ENCODE measurements at places on chromosomes 6 and 20.

DNA sequence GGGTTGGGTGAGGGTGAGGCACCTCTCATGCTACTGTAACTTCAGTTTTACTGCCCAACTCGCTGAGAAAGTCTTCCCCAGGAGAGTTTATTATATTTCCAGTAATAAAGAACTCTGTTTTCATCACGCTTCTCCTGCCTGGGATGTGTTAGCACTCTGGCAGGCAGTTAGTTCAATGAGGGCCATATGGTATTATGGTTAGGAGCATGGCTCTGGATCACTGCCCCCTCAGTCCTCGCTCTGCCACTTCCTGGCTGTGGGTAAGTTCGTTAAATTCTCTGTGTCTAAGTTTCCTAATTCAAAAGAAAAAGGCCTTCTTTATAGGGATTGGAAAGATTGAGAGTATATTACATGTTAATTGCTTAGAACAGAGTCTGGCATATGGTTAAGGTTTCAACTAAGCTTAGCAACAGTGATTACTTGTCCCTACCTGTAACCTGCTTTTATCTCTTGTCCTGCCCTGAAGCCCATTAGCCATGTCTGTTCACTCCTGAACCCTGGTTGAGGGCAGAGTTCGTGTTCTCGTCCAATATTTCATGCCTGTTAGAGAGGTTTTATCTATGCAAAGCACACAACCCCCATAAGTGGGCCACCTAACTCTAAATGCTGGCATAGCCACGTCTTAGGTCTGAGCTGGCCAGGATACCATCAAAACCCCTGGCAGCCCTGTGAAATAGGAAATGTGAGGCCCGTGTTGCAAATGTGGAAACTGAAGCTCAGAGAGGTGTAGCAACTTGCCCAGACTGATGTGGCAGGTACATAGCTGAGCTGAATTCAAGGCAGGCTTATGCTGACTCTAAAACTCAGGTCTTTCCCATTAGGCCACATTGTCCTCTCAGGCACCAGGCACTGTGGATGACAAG lies 342.5 kb upstream of the JARID2 start:
- no peak for DNase-seq

DNA sequence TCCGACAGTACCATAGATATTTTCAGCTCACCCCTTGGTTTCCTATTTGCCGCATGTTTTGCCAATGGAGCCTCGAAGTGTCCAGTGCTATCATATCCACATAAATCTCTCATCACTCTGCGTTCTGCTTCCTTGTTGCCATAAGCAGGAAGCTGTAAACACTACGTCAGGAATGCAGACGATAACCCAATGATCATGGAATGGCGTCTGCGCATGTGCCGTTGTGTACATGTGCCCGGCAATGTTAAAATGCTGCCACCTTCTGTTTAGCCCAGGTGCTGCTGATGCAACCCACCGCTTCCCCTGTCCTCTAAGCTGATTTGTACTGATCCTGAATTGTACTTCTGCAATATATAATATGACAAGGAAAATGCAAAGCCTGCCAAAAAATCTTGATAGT lies 607.5 kb downstream of the HDGFL1 start:
- DNase-seq = no peak

- DNase-seq = peak; percentile 60
These were observed 7.5 kb downstream of the JARID2 start for GRCh38 chr6:15253203-15254022.

DNA sequence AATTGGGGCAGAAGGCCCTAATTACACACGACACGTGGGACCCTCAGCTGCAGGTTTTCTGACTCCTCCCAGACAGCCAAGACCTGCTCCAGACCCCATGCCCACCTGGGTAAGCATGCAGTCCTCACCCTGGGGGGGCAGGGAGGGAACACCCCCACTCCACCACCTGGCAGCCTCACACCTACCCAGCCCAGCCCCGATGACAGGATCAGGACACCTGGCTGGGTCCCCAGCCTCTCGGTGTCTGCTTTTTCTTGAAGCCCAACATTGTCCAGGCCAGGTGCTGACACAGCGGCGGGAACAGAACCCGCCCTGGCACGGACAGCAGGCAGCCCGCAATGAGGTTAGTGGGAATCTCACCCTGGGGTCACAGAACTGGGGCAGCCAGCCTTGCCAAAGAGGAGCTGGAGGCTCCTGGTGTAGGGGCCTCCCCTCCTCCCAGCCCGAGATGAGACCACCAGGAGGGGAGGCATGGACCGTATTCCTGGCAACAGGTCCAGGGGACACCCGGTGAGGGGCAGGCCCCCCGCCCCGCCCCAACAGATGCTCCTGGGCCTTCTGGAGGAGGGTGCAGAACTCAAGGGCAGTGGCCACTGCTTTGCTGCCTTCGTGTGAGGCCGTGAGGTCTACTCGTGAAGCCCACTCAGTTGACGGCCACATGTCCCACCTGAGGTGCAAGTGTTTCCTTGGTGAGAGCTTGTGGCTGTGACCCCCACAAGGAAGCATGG lies 103.8 kb downstream of the DLL1 start:
- peak; percentile 35 for DNase-seq

DNA sequence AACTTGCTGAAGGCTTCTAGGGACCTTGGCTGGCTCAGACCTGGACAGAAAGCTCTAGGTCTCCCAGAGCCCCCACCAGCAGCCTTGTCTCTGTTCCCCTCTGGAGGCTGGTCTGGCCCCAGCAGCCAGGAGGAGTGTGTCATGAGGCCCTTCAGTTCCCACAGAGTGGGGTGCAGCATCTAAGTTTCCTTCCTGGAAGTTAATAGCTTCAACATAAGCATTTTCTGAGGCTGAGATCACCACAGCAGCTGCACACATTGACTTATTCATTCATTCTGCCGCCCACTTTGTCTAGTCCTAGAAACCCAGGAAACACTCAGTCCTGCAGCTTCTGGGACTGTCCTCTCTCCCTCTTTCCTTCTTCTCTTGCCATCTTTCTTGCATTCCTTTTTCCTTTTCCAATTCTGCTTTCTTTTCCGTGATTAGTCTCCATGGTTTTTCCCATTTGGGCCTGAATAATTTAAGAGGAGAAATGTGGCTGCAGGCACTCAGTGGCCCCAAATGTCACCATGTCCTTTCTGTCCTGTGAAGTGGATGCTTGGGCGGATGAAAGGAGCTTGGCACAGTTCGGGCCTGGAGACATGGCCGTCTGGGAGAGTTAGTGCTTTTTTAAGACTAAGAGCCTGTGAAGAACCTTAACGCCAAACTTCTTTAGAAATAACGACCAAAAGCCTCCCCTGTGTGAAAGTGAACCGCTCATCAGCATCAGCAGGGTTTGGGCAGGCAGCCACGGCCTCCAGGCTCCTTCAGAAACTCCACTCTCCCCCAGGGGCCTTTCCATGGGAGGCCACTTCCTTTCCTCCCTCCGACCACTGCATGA lies 31.0 kb upstream of the PCMTD2 start:
- DNase-seq = no peak

GRCh38 chr20:5267092-5267491 lies 49.7 kb downstream of the PROKR2 start:
- no peak for DNase-seq

- no peak for DNase-seq
These were observed 16.0 kb downstream of the AKAP12 start for GRCh38 chr6:151255811-151256210.

All from activated CD8-positive, alpha-beta memory T cell treated with anti-CD3 and anti-CD28 coated beads, Interleukin-2, amount 50 U/mL, for 48 hours (primary cell).